ENCODE measurements at places on chromosomes 11 and 22.

GRCh38 chr11:93122535-93123235 lies 75.1 kb downstream of the SLC36A4 start:
- no peak for DNase-seq

- DNase-seq = no peak
Measured at GRCh38 chr22:37318364-37319109, 36.2 kb downstream of the CYTH4 start.

DNA sequence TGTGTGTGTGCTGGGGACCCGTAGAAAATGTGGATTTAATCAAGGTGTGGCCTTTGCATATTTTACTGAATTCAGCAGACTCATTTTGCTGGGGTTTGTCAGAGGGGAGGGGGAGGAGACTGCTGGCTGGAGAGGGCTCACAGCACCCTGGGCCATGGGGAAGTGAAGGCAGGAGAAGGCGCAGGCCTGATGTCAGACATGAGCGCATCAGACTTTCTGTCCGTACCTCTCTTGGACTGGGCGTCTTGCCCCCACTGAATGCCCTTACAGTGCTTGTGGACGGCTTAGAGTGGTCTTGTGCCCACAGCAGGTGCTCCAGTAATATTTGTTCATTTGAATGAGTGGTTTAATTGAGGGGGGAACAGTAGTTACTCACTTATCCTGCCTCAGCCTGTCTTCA lies 75.2 kb downstream of the TEAD1 start:
- no peak for DNase-seq

DNA sequence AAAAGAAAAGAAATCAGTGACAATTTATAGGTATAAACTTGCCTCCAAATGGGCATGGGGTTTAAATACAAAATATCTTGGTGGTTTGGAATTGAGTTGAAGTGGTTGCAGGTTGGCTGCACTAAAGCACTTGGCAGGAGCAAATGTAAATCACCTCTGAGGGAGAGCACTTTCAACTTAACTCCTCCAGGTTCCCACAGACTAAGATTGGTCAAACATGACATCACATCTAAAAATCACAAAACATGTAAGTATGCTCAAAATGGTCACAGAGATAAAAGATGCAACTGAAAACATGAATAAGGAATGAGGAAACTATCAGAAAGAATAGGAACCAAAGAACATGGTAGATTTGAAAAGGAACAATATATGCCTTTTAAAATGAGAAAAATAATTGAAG lies 12.3 kb upstream of the SHANK3 start:
- DNase-seq = no peak

DNA sequence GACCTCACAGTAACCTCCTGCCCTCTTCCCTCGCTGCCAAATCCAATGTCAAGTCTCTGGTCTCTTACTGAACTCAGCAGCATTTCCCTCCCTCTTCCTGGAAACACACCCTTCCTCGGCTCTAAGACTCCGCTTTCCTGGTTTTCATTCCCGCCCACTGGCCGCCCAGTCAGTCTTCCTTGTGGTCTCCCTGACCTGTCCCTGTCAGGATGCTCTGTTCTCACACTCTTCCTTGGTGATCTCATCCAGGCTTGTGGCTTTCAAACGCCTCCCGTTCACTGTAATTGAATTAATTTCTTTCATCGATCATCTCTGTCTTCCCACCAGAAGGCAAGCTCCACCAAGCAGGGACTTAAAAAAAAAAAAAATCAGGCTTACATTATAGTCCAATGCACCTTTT lies 33.5 kb downstream of the MYO18B start:
- DNase-seq = no peak

- DNase-seq = no peak
Measured at GRCh38 chr11:119028346-119029068, 2.2 kb downstream of the SLC37A4 start.

GRCh38 chr11:94675813-94676212 lies 92.3 kb upstream of the AMOTL1 start:
- no peak for DNase-seq

DNA sequence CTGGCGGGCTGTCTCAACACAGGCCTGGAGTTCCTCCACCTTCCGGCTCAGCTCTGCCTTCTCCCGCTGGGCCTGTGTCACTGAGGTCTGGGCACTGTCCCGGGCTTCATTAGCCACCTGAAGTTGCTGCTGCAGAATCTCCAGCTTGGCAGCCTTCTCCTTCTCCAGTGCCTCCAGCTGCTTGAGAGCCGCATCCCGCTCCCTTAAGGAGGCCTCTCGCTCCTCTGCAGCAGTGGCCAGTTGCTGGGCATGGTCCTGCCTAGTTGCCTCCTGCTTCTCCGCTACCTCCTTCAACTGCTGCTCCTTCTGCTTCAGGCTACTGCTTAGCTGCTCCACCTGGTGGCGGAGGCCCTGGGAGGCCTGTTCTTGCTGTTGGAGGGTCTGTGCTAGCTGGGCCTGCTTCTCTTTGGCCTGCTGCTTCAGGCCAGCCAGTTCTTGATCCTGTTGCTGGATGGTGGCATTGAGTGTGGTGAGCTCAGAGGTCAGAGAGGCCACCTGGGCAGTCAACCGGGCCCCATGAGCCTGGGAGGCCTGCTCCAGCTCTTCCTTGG lies 16.9 kb downstream of the IL18BP start:
- peak; percentile 62 for DNase-seq

GRCh38 chr11:3939651-3940190 lies 84.3 kb downstream of the STIM1 start:
- no peak for DNase-seq
